ENCODE measurements at places on chromosomes 5 and 9. TPM values are rescaled to one million over a fixed set of nuclear protein-coding genes. Genes with fewer than 3 reads are reported as not detected.

Gene ARL10
- 9.8 TPM for total RNA-seq

Gene MAMDC2
- 5.4 TPM for total RNA-seq

DNA sequence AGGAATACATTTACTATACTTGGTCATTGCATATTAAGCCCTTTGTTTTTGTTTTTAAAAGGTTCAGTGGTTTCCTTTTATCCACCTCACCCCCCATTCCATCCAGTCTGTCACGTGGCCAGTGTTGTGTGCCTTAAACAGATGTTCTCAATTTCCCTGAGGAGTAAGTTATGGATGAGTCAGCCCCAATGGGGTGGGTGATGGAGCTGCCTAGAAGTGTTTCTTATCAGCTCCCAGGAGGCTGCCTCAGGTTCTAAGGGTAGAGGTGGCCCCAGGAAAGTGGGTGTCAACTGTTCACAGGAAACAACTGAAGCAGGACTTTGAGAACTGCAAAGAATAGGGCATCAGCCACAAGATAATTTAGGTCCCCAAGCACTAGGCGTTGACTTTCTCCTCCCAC lies 41.1 kb downstream of the ACTBL2 start:
- DNase-seq, result peak; percentile 99

DNA sequence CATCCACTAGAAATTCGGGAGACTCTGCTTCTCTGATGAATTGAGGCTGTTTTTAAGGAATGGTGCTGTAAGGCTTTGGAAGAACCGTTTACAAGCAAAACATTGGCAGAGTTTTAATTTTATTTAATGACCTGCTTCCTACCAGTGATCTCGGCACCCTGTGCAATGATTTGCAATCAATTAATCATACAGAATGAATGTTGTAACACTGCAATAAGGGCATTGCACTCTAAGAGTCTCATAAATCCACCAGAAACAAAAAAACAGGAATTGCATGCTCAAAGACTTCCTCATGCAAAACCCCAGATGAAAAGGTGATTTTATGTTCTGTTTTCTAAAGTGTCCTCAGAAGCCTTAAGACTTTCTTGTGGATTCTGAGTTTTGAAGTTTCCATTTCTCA lies 295.7 kb downstream of the ARHGEF28 start:
- DNase-seq, result no peak
